Left colon (tissue), 2 donors: ENCODE measurements at places on chromosomes 13 and 19. TPM values are rescaled to one million over a fixed set of nuclear protein-coding genes. Genes with fewer than 3 reads are reported as not detected.

The HRC gene
- 1.3 TPM for total RNA-seq

The NANOS3 gene
- total RNA-seq: 0.56 TPM

DNA sequence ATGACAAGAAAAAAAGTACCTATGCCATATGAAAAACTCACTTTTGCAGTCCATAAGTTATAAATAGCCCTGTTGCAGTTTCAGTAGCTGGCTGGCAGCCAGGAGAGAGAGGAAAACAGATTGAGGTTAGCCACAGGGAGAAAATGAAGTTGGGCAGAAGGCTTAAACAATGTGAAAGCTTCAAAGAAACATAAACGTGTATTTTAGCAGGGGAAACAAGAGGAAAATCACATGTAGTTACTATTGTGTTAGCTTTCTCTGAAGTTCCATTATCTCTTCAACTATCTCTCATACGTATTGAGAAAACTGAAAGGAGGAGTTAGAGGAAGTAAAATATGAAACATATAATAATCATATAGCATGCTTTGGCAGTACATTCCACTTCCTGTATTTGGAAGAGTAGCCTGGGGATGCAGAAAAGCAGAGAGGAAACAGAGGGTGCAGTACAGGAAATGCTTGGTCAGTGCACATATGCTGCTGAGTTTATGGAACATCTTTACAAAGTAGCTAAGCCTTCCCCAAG, 1551.1 kb downstream of the EFNB2 start:
- no peak for DNase-seq

DNA sequence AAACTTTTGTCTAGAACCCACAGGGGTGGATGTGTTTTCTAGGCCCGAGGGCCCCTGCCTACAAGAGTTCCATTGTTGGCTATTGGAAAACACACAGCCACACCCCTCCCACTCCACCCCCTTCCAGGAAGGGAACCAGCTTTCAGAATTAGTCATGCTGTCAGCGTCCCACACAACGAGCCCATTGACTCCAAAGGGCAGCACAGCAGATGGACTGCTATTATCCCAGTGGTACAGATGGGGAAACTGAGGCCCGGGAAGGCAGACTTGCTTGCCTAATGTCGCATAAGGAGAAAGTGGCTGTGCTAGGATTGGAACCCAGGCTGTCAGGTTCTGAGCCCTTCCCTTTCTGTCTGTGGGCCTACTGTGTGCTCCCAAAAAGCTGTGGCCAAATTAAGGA, 8.1 kb upstream of the FXYD3 start:
- peak; percentile 73 for DNase-seq

DNA sequence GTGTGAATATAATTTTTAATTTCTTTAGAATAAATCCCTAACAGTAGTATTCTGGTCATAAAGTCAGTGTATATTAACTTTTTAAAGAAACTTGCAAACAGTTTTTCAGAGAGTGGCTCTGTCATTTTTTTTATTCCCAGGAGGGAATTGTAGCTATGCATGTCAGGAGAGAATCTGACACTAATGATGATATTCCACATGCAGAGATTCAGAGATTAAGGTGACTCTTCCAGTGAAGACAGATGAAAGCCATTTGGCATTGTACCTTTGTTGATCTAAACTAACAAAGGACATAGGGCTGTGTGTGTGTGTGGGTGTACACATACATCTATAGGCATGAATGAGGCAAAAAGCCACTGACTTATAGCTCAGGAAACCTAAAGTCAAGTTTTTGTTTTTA, 99.9 kb downstream of the TNFSF13B start:
- no peak for DNase-seq

- peak; percentile 69 for DNase-seq
Measured at GRCh38 chr13:113863524-113864272, at the start of gene GAS6. GAS6 (minus strand) TSS chr13:113864076; CDS start chr13:113863920, 156 bp downstream.
